Stimulated activated naive CD4-positive, alpha-beta T cell (primary cell): ENCODE measurements at places on chromosomes 11 and 22.

DNA sequence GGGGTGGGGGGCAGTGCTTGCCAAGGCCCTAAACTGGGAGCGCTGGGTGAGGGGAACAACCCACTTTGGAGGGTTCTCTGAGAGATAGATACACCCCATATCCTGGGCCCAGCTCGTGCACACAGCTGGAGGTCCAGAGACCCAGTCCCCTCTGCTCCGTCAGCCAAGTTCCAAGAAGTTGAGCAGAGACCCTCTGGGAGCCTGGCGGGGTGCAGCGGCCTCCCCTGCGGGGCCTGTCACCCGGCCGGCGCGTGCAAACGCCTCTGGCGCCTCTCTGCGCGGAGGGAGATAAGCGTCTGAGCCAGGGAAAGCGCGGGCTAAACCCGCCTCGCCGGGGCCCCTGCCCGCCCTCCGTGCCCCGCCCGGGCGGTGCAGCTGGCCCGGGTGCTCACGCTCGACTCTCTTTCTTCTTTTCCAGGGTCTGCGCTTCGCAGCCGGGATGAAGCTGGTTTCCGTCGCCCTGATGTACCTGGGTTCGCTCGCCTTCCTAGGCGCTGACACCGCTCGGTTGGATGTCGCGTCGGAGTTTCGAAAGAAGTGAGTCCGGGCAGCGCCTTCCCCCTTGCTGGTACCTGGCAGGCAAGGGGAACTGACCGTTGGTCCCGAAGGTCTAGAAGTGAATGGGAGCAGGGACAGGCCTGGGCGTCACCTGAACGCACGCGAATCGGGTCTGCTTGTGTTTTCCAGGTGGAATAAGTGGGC lies 540 bp downstream of the ADM start:
- DNase-seq = no peak

- DNase-seq = no peak
Measured at GRCh38 chr11:15202626-15203025, 87.9 kb downstream of the INSC start.

- no peak for DNase-seq
Measured at GRCh38 chr11:614623-615503, 887 bp downstream of the IRF7 start.

- DNase-seq = no peak
Measured at GRCh38 chr11:30879322-30880005, 293.3 kb upstream of the MPPED2 start.

- DNase-seq = peak; percentile 58
Measured at GRCh38 chr11:6737872-6738466, 33.8 kb downstream of the OR2AG2 start.

DNA sequence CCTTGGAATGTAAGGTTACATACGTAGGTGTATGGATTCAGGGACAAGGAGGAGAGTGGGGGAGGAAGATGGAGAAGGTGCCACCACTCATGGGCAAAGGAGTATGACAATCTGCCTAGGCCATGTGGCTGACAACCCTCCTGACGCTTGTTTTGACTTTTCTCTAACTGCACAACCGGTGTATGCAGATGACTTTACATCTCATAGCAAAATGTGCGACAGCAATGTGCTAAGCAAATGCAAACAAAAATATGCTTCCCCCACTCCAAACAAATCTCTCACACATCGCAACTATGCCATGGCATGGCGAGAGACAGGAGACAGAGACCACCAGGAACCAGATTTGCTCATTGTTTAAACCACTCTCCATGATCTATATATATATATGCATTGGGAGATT lies 191.8 kb downstream of the BLID start:
- no peak for DNase-seq

DNA sequence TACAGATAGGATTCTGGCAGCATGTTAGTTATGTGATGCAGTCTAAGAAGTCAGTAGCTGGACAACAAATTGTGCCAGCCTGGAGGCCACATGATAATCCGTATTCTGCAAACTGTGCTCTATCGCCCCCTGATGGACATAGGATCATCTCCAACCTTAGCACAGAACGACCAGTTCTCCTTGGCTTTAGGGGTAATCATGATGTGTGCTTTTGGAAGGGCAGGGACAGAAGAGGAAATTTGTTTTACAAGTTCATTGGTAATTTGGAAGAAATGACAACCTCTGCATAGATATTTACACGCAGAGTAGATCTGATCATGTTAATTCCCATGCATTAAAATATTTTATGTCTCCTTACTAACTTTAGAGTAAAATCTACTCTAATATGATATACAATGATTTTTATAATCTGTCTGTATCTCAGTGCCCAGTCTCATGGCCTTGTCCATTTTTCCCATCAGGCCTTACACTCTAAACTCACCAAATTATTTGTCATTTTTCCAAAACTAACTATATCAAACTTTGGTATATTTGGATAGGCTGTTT lies 12.1 kb downstream of the OR10D3 start:
- no peak for DNase-seq

DNA sequence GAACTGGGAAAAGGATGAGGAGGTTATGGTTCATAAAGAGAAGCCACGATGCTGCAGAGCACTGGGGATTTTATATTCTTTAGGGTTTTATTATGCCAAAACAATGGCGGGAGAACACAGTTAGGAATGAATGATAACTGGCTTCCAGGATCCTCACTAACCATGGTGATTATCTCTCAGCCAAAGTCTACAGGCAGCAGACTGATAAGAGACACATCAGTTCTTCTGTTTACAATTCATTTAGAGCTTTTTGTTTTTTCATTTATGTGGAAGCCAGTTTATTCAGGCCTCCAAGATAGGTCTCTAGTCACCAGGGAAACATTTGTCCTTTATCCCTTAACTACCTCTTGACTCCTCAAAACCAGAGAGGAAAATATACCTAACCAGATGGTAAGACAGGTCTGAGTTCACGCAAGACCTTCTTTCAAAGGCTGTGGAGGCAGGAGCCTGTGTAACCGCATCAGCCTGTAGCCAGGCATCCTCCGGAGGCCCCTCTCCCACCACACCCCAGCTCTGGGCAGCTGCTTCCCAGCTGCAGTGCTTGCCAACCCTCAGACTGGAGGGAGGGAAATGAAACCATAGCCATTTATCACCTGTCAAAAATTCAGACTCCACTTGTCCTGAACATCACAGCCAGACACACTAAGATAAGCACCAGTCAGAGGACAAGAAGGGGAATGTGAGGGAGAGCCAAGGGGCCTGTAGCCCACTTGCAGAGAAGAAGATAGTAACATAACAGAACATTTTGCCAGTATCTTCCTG lies 57.2 kb upstream of the FAM181B start:
- no peak for DNase-seq
